ENCODE measurements at places on chromosomes 1 and 21. TPM values are rescaled to one million over a fixed set of nuclear protein-coding genes. Genes with fewer than 3 reads are reported as not detected.

Gene IL12RB2
- polyA plus RNA-seq, result 0.73 TPM

Gene ZNF683
- polyA plus RNA-seq, result 0.14 TPM

Gene RGS1
- 5.7 TPM for polyA plus RNA-seq

Gene FLG
- polyA plus RNA-seq, result 0.39 TPM

Gene NGF
- polyA plus RNA-seq, result 0.99 TPM

Gene MAP1LC3C
- 1.4 TPM for polyA plus RNA-seq

Gene CXADR
- 23.2 TPM for polyA plus RNA-seq

Gene GBP3
- polyA plus RNA-seq, result 11.5 TPM

Gene ADAM30
- not detected for polyA plus RNA-seq

Gene FCGR3B
- 0.50 TPM for polyA plus RNA-seq

Gene AKR7A2
- 67.1 TPM for polyA plus RNA-seq

Gene HRNR
- 0.04 TPM for polyA plus RNA-seq

Gene ARHGAP30
- 2.8 TPM for polyA plus RNA-seq

Gene TAGLN2
- 302 TPM for polyA plus RNA-seq

Gene KRTAP10-7
- polyA plus RNA-seq, result not detected

- DNase-seq, result no peak
These were observed 43.2 kb downstream of the KIF26B start for GRCh38 chr1:245197911-245198379.

- no peak for DNase-seq
These were observed 137.8 kb downstream of the PTPRC start for GRCh38 chr1:198776602-198777029.

DNA sequence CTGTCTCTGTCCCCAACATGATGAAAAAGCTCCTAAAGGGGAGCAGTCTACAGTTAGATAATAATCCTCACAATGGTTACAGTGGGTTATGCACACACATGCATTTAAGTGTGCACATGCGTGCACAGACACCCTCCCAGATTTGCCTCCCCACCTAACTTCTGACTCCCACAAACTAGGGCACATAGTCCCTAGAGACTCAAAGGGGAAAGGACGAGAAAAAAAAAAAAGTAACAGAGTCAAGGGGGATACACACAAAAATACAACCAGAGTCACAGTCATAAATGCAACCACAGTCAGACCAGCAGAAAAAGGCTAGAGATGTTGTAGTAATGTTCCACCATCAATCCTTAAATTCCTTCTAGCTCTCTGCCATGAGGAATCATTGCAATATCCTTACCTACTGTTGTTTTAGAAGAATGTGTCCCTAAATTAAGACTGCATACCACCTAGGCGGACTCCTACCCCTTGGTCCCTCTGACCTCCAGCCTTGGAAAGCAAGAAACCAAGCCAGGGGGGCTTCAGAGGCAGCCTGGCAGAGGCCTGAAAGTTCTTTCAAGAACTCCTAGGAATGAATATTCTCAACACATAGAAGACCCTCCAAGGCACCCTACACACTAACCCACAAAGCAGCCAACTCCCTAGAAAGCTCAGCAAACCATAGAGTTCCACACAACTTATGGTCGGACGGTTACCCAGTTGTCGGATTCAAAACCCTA lies 1.3 kb downstream of the CRTC2 start:
- no peak for DNase-seq

DNA sequence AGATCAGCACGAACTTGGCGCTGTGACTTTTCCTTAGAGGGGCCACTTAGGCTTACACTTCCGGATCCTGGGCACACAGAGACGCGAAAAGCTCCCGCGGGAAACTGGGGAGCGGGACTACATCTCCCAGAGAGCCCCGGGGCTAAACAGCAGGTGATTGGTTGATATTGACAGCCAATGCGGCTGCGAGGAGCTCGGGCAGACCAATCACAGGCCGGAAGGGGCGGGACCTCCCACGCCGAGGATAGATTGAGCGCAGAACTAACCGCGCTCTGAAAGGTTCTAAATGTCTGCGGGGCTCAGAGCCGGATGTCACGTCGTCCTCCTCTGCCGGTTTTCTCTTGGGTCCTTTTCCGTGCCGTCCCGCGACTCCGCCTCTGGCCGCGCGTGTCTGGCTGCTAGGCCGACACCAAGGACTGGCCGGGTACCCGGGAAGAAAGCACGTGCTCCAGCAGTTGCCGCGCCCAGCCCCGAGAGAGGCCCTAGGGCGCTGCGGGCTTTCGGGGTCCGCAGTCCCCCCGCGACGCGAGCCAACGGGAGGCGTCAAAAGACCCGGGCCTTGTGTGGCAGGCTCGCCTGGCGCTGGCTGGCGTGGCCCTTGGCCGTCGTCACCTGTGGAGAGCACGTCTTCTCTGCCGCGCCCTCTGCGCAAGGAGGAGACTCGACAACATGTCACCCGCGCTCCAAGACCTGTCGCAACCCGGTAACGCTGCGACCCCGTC lies at the start of gene MTR:
TSS of gene MTR (plus strand) at position 258 of the 722 bp plus-strand sequence. CDS start at position 670, 412 bp downstream.
- DNase-seq, result peak; percentile 96

- no peak for DNase-seq
These were observed 221.8 kb downstream of the CENPF start for GRCh38 chr1:214824763-214825162.

DNA sequence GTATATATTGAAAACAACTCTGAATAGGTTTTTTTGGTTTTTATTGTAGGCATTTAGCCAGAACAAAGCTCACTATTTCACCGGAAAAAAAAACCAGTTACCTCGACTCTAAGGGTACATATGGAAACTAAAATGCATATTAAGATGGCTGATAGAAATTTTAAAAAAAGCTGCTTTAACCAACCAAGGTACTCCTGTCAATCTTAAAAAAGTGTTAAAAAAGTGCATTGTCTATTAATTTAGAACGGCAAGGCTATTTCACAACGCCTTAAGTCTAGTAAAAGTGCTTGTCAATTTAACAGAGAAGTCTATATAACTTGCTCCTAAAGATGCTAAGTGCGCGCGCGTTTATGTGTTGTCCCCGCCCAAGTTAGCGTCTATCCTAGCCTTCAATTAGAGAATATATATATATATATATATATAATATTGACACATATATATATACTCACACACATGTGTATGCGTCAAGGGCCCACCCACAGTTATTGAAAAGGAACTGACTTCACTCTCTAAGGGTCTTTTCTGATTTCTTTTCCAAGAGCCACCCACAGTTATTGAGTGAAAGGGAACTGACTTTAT lies 934 bp downstream of the ASPM start:
- DNase-seq, result no peak

DNA sequence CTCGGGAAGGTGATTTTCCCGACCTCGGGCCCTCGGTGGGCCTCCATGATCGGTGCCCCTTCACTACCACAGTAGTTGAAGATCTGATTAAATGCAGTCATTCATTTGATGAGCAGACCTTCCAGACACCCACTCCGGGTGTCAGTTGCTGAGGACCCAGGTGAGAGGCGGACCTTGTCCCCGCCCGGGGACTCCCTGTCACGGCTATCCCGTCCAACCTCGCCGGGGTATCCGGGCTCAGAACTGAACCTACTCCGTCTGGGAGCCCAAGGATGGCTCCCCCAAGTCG lies 22.6 kb downstream of the RNU1-3 start:
- no peak for DNase-seq

GRCh38 chr1:233229288-233229687 lies 66.2 kb downstream of the PCNX2 start:
- no peak for DNase-seq

- DNase-seq, result no peak
These were observed 76.3 kb downstream of the EPHB2 start for GRCh38 chr1:22786719-22787489.

- no peak for DNase-seq
These were observed 16.8 kb downstream of the RIPK4 start for GRCh38 chr21:41750051-41750450.

DNA sequence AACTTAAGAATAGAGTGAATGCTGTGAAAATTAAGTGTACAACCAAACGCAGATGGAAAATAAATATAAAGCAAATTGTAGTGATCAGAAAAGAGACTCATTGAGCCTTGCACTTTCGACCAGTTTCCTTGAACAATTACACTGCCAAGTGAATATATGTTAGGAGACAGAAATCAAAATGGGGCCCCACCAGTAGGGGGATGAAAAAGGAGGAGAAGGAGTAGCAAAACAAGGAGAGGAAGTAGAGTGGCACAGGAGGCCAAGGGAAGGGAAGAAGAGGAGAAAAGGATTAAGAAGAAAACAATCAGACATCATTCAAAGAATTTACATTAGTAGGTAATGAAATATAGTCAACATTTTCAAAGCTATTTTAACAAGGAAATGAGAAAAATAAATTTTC lies 1770.6 kb downstream of the PLA2G4A start:
- no peak for DNase-seq

- no peak for DNase-seq
These were observed 2.4 kb upstream of the MFSD2A start for GRCh38 chr1:39952359-39953110.

DNA sequence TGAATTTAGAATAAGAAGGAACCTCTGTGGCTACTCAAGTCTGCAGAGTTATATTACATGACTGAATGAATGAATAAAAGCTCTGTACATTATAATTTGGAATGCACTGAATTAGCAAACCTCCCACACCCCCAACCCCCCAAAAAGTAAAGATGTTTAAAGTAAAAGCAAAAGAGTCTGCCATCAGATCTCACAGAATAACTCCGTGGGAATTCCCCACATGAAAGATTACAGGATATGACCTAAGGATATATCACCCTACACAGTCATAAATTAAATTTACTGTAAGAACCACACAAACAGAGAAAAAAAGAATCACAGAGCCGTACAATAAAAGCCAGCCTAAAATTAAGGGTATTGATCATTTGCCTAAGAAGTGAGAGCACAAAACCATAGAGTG lies 587.3 kb downstream of the PTPRC start:
- no peak for DNase-seq

- no peak for DNase-seq
These were observed 26.6 kb downstream of the FAM78B start for GRCh38 chr1:166140251-166140650.

GRCh38 chr21:16838331-16838730 lies 674.5 kb upstream of the CXADR start:
- DNase-seq, result peak; percentile 54

DNA sequence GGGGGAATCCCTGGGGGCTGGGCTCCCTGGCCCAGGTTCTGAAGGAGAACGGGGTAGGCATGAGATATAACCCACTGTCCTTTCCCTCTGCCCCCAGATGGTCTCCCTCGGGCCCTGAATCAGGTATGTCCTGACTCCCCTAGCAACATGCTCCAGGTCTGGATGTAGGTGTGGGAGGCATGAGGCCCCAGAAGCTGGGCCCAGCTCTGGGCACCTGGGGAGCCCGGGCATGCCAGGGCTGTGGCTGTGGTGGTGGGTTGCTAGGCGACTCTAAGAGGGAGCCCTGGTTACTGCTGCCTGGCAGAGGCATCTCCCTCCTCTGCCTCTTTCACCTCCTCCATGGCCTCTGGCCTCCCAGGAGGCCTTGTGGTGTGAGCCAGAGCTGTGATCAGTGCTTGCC lies 16.2 kb downstream of the FOXO6 start:
- DNase-seq, result no peak

DNA sequence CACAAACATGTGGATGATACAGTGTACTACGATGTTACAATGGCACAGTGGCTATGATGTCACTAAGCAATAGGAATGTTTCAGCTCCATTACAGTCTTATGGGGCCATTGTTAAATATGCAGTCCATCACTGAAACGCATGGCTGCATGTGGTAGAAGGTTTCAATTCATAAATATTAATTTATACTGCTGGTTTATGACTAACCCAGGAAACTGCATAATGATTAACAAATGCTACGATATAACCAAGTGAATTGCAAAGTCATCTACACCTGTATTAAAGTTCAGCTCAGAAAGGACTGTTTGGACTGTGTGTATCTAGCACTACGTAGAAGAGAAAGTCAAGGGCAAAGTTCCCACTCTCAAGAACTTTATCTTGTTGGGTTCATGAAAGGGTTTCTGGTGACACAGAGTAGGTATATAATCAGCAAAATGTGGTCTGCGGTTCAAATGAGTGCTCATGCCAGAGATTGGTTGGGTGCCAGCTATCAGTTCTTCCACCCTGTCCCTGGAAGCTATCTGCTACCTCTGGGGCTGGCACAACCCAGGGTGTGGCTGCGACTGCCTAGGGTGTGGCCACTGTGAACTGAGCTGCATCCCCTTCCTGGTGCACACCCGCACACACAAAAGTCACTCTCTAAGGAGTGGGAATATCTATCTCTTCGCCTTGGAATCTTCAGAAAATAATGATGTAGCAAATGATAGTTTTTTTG lies 14.8 kb downstream of the MGST3 start:
- no peak for DNase-seq

GRCh38 chr1:182237329-182237728 lies 154.3 kb downstream of the GLUL start:
- DNase-seq, result no peak

DNA sequence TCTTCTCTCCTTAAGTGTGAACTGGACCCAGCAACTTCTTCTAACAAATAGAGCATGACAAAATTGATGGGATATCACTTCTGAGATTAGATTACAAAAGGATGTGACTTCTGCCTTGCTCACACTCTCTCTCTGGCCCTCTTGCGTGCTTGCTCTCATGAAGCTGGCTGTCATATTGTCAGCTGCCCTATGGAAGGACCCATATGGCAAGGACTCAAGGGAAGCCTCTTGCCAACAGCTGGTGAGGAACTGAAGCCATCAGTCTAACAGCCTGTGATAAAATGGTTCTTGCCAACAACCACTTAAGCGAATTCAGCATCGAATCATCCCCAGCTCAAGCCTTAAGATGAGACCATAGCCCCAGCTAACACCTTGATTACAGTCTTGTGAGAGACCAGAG lies 4.8 kb upstream of the TLR5 start:
- no peak for DNase-seq

GRCh38 chr1:16073490-16074119 lies at the start of gene FAM131C:
Gene FAM131C (minus strand): TSS chr1:16073651. CDS start chr1:16073442, 209 bp downstream.
- no peak for DNase-seq

DNA sequence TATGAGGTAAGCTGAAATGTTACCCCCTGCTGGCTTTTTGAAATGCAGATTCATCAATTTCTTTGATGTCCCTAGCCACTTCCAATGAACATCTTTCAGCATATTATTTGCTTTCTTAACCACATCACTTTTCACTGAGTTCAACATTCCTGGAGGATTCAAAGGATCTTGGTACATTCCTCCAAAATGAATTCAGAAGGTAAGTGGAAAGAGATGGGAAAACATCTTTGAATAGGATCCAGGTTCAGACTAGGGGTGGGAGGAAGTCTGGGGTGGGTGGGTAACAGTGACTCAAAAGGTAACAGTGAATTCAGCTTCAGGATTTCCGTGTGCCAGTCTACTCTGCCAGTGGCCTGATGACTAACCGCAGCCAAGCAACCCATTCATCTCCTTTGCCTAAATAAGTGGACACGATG lies 180.7 kb downstream of the ZC3H11B start:
- no peak for DNase-seq

DNA sequence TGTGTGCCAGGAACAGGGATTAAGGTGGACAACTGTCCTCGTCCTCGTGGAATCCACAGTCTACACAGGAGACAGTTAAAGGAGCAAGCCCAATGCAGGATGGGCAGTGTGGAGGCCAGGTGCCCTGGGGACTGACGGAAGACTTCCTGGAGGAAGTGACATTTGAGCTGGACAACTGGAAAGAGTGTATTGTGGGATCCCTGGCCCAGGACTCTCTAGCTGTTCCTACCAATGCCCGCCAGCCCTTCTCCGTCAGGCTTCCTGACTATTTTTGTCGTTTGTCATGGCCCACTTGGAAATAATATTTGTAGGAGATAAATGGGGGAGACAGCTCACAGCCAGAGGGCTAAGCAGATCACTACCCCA lies 235.3 kb downstream of the TOMM20 start:
- DNase-seq, result no peak

- DNase-seq, result no peak
These were observed 19.6 kb upstream of the NADK start for GRCh38 chr1:1797731-1798341.

All from right lung (tissue), 10 donors.